Activated T-cell treated with anti-CD3 and anti-CD28 coated beads, Interleukin-2, amount 50 U/mL, for 72 hours (primary cell): ENCODE measurements at places on chromosomes 7 and 10. TPM values are rescaled to one million over a fixed set of nuclear protein-coding genes. Genes with fewer than 3 reads are reported as not detected.

Gene ZPBP
- total RNA-seq, result not detected

Gene ASZ1
- not detected for total RNA-seq

Gene GNGT1
- total RNA-seq, result not detected

Gene RADIL
- total RNA-seq, result 0.53 TPM

Gene PITRM1
- 79.9 TPM for total RNA-seq

Gene FGL2
- total RNA-seq, result 0.93 TPM

Gene SLC26A3
- not detected for total RNA-seq

Gene NPFFR1
- total RNA-seq, result 0.02 TPM

Gene ZNF37A
- 23.7 TPM for total RNA-seq

Gene UTF1
- total RNA-seq, result not detected

Gene NUTM2B
- 0.70 TPM for total RNA-seq

Gene TIAL1
- 224 TPM for total RNA-seq

Gene NUTM2A
- total RNA-seq, result 0.19 TPM

Gene PTPRZ1
- not detected for total RNA-seq

Gene TMEM196
- not detected for total RNA-seq

Gene PNLIPRP1
- not detected for total RNA-seq

Gene RBP4
- total RNA-seq, result not detected

Gene TRIM8
- 57.9 TPM for total RNA-seq

Gene CUBN
- total RNA-seq, result 0.65 TPM

Gene WDR11
- total RNA-seq, result 71.1 TPM

Gene KCNIP2
- total RNA-seq, result 3.1 TPM

Gene PLXNA4
- 0.99 TPM for total RNA-seq

GRCh38 chr10:34415039-34415438, 400.1 kb downstream of the PARD3 start:
- no peak for DNase-seq

GRCh38 chr7:121360564-121360963, 31.8 kb downstream of the WNT16 start:
- no peak for DNase-seq

GRCh38 chr10:44981172-44982113, 2.8 kb upstream of the DEPP1 start:
- DNase-seq, result no peak

DNA sequence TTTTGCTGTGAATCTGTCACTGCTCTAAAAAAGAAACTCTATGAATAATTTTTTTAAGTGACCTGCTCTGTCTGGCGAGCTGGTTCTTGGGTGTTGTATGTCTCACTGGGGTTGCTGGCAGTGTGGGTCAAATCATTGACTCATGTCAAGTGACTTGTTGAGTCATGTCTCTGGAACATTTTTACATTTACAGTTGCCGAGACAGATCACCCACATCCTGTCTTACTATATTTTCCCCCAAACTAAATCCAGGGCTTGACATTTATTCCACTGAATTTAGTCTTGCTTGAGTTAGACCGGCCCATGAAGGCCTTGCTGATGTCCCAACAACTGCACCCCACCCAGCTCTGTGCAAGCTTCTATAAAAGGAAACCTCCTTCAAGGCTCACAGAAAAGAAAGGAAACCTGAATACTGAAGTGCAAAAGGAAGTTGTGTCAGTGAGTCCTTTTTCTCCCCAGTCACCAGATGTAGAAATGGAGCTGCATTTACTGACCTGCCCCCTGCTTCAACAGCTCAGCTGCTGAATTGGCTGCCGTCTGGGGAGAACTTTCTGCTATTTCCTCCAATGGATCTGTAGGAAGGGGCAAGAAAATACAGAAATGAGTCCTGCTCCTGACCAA, 290.3 kb downstream of the TNS3 start:
- DNase-seq, result peak; percentile 57

DNA sequence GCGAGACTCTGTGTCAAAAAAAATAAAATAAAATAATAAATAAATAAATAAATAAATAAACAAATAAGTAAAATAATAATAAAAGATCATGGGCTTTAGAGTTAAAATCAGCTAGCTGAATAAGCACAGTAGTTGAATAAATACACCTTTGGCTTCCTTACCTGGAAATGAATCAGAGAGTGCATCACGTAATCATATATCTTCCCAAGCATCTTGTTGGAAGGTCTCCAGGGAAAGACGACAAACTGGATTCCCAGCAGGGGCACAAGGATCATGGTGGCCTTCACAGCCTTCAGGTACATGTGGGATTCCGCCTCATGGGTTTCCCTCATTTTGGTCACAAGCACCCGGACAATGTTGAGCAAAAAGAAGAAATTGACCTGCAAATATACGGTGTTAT, 138.7 kb downstream of the CALCR start:
- no peak for DNase-seq

DNA sequence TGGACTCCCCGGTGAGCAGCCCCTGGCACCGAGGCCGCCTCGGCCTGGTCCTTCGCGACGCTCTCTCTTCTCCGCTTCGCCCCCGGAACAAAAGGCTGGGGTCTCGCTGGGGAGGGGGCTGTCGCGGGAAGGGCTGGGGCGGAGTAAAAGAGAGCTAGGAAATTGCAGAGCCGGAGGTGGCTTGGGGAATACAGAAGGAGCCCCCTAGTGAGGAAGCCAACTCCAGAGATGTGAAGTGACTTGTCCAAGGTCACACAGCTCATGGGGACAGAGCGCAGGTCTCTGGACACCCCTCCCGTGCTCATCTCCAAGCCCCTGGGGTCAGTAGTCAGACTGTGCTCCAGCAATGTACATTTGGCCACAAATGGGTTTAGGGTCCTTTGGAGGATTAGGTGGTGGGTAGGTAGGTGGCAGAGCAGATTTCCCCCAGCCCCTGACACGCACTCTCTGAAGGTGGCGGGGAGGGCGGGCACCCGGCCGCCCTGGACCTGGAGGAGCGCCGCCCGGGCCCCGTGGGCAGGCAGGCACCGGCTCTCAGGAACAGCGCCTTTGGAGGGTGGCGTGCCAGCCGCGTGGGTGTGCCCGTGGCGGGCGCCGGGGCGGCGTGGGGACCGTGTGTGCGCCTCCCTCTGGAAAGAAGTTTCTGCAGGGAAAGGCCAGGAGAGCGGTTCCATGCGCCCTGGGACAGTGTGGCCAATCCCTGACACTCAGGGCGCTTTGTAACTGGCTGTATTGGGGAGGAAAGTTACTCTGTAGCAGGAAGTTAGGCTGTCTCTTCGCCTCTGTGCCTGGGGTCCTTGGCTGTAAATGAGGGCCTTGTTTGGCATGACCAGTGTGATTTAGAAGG, 910 bp downstream of the WIPF3 start:
- no peak for DNase-seq

DNA sequence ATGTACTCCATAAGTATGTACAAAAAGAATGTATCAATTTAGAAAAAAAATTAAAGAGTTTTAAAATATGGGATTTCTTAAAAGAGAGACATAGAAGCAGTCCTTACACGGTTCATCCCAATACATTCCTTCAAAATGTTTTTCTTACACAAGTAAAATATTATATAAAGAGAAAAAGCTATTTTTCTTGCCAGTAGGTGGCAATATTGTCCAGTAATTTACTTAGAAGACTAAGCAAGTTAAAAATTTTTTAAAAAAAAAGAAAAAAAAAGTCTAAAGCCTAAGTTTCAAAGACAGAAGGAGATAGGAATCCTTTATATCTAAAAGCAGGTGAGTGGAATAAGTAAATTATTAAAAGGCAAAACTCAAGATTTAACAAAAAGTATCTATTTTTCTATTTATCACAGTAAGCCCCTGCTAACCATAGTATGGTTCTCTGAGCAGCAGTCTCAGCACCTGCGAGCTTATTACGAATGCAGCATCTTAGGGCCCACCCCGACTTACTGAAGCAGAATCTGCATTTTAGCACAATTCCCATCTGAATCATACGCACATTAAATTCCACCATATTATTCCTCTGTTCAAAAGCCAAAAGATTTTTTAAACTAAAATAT, 240.6 kb downstream of the DGKI start:
- no peak for DNase-seq

DNA sequence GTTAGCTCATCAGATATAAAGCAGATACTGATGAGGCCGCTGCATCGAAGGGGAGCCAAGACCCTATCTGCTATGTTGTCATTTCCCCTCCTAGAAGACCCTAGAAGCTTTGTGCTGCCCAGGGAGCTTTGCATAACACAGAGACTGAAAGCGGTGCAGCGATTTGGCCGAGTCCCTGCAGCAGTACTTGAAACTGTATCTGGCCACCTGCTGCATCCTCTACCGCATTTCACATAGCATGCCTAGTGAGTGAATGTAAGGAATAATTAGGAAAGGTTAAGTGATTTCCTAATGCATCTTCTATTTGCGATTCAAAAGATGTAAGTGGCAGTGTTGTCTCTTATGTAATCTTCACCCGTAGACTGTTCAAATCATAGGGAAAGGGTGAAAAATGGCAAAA, 106.7 kb downstream of the LRMDA start:
- DNase-seq, result no peak

- no peak for DNase-seq
These were observed 153.4 kb downstream of the MLLT10 start for GRCh38 chr10:21687266-21688008.

GRCh38 chr10:91679296-91679695, 46.4 kb upstream of the PPP1R3C start:
- no peak for DNase-seq

GRCh38 chr7:148303295-148304082, 287.1 kb upstream of the C7orf33 start:
- DNase-seq, result no peak

- no peak for DNase-seq
These were observed 37.6 kb upstream of the AGBL3 start for GRCh38 chr7:134948736-134949135.

GRCh38 chr7:155382802-155383171, 75.1 kb upstream of the EN2 start:
- DNase-seq, result no peak

DNA sequence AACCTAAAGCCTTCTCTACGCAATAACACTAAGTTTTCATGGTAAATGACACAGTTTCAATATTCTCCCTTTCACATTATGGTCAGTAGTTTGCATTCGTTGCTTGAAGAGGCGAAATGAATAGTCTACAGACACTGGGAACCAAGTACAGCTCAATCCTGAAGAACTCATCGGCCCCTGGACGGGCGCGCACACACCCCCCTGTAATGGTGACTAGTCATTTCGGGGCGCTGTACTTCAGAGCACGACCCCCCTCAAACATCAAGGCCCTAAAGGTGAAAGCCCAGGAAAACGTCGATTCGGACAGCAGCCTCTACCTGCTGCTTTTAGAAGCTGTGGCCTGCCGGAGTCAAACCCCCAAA, 1.0 kb downstream of the NT5C2 start:
- DNase-seq, result peak; percentile 14

DNA sequence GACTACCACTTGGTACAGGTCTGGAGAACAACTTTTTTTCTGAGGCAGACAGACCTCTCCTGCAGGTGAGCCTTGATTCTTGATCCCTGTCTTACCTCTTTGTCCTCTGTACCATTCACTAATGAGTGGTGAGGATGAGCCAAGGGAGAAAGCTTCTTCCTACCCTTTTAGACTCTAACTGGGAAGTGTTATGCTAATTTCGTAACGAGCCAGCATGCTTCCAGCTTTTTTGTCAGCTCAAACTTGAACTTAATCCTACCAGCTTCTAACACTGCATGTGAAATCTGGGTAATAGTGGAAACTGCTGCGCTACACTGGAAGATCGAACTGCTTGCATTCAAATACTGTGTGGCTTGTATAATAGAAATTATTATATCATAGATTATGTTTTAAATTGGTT, 87.0 kb downstream of the NEUROD6 start:
- no peak for DNase-seq

- peak; percentile 57 for DNase-seq
These were observed 2.1 kb downstream of the CASP7 start for GRCh38 chr10:113681533-113682470.

DNA sequence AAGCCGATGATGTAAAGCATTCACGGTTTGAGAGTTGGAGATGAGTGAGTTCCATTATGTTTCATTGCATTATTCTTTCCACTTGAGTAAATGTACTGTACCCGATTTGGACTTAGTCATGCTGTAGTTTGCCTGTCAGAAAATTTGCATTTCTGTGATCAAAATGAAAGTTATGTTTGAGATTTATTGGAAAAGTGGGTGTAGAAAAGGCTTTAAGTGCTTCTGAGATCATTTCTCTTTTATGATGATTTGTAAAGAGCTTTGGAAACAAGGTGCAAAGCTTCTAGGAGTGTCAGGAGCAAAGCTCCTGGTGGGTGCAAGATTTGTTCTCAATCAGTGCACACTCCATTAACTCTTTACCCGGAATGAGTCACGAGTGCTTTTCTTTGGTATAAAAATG, 204.1 kb upstream of the POM121L12 start:
- no peak for DNase-seq

GRCh38 chr7:146116521-146117222, at the start of gene CNTNAP2:
Gene CNTNAP2, plus strand, starts transcription at chr7:146116801. Its CDS starts 76 bp downstream, at chr7:146116877.
- no peak for DNase-seq

- DNase-seq, result peak; percentile 26
These were observed 2.3 kb downstream of the IGF2BP3 start for GRCh38 chr7:23467806-23468525.

GRCh38 chr10:22615819-22616499, 98.4 kb downstream of the PIP4K2A start:
- peak; percentile 37 for DNase-seq

- DNase-seq, result no peak
These were observed 419.2 kb upstream of the NFE2L3 start for GRCh38 chr7:25732766-25733217.

GRCh38 chr10:102167861-102168260, 15.7 kb downstream of the NOLC1 start:
- DNase-seq, result no peak

GRCh38 chr10:90914992-90915765, 5.7 kb downstream of the ANKRD1 start:
- no peak for DNase-seq

- DNase-seq, result peak; percentile 58
These were observed 34.1 kb upstream of the NOBOX start for GRCh38 chr7:144437370-144438191.

GRCh38 chr10:26939962-26940354, 79.2 kb upstream of the ABI1 start:
- DNase-seq, result no peak

- no peak for DNase-seq
These were observed 410.4 kb downstream of the RPS24 start for GRCh38 chr10:78443900-78444571.

DNA sequence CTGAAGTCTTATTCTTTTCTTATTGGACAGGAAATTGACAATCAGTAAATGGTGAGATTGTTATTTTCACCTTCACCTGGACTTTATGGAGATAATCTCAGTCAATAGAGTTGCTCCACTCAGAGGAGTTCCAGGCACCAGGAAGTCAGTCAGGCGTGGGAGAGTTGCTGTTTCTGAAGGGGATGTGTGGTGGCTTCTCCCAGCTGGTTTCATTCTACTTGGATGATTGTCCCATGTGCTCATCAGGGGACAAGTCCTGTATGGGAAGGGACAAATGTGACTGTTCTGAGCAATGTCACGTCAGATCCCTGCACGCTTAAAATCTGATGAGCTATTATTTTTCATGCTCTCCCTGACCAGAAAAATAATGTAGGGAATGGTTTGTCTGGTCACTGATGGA, 222.5 kb upstream of the PITRM1 start:
- no peak for DNase-seq
